ENCODE measurements at places on chromosomes 1 and 21.

DNA sequence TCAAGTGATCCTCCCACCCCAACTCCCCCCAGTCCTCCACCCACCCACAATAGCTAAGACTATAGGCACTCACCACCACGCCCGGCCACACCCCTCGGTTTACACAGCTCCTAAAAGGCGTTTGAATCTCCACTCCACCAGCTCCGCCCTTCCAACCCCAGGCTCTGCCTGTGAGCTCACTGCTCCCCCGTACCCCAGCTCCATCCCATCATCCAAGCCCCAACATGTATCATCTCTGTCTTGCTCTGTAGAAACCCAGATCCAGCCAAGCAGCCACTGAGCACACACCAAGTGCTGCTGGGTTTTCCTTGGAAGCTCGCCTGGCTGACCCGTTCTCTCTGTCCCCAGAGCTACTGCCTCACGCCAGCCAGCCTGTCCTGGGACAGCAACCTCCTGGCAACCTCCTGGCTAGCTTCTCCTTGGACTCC is 12.0 kb upstream of the S100A2 start:
- no peaks in the 10 kb centered on the region for H3K36me3 ChIP-seq
- no peak for DNase-seq
- H3K4me3 ChIP-seq, result no peak overlapping the region

DNA sequence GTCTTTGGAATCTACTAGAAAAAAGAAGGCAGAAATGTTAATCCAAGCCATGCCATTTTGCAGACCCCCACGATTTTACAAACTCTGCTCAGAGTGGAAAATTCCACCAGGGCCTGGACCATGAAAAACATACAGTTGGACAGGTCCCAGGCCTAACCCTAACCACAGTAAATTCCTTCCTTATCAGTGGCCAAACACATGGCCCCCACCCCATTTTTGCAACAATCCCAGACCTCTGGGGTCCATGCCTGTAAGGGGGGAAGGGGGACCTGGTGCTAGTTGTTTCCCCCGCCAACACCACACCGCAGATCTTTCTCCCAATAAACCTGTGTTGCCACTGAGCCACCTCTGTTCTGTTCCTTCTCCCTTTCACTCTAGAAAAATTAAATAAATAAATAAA is 1352.7 kb downstream of the AMY1C start:
- DNase-seq, result no peak
- no peaks in the 10 kb centered on the region for H3K27me3 ChIP-seq
- no peaks in the 10 kb centered on the region for H3K4me1 ChIP-seq
- H3K4me3 ChIP-seq, result no peak overlapping the region

GRCh38 chr1:97441966-97442365 is 478.9 kb downstream of the DPYD start:
- no peak overlapping the region for H3K4me3 ChIP-seq
- DNase-seq, result no peak
- H3K27ac ChIP-seq, result no peak overlapping the region

DNA sequence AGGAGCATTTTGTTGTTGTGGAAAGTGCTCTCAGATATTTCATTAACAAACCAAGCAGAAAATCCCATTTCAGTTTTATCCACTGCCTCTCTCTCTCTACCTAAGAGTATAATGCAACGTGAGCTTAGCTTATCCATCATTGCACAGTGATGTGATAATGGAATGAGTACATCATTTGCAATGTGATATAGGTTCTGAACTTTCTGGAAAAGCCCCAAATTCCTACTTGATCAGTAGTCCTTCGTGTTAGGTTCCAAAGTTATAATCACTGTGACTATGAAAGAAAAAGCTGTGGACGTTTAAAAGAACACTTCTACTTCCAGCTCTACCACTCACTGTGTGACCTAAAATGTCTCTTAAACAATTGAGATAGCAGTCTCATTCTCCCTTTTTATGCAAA is 76.4 kb upstream of the PRMT6 start:
- H3K4me3 ChIP-seq, result no peak overlapping the region
- no peaks in the 10 kb centered on the region for H3K4me1 ChIP-seq
- H3K27ac ChIP-seq, result no peak overlapping the region

GRCh38 chr1:219805191-219805590 is 123.2 kb downstream of the SLC30A10 start:
- H3K4me3 ChIP-seq, result no peak overlapping the region
- no peak overlapping the region for H3K27ac ChIP-seq
- H3K27me3 ChIP-seq, result no peaks in the 10 kb centered on the region

GRCh38 chr1:73676186-73676585 is 521.8 kb downstream of the LRRIQ3 start:
- no peak for DNase-seq
- H3K27me3 ChIP-seq, result no peaks in the 10 kb centered on the region
- no peaks in the 10 kb centered on the region for H3K4me1 ChIP-seq
- H3K27ac ChIP-seq, result no peak overlapping the region
- H3K36me3 ChIP-seq, result no peaks in the 10 kb centered on the region

GRCh38 chr1:209154912-209155311 is 428.6 kb upstream of the CAMK1G start:
- no peaks in the 10 kb centered on the region for H3K4me1 ChIP-seq
- DNase-seq, result no peak
- no peak overlapping the region for H3K4me3 ChIP-seq
- no peaks in the 10 kb centered on the region for H3K27me3 ChIP-seq
- H3K36me3 ChIP-seq, result no peaks in the 10 kb centered on the region
- no peak overlapping the region for H3K27ac ChIP-seq

All from T-helper 2 cell treated with Interferon-gamma antibody and Interleukin-4, amounts not matched to agents 5 μg/mL and 100 μg/mL, for 36 hours (primary cell).